Hypothalamus (tissue), 51 donors: ENCODE measurements at places on chromosomes 4 and X.

GRCh38 chrX:69291116-69291515 lies 125.9 kb upstream of the PJA1 start:
- DNase-seq, result no peak

- DNase-seq, result no peak
These were observed 496.3 kb downstream of the PDGFC start for GRCh38 chr4:156475322-156475721.

DNA sequence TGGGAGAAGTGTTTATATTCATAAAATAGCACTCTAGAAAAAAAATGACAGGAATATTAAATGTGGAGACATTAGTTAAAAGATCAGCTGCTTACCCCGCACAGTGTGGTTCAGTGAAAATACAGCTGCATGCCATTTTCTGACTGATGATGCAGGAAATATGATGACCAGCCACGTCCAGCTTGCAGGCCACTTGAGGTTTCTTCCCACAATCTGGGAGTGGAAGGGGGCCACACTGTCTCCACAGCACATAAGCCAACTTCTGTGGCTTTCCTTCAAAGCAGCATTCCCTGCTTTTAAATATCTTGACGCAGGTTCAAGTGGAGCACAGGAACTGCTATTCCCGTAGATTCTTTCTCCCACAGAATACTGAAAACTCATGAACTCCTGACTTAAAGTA lies 173.4 kb upstream of the GALNT7 start:
- no peak for DNase-seq

DNA sequence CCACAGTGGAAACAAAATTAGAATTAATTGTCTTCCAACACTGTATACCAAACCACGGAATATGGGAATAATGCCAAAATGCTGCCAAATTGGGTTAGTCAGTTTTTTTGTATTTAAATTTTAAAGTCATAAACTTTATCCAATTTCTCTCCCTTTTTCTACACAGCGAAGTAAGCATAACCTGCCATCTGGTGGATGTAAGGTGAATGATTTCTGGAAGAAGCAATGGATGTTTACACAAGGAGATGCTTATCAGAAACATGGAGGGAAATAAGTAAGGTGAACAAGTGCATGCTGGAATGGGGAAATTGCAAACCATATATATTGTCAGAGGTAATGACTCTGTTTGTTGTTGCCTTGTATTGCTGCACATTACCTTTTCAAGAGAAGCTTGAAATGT lies 691.9 kb downstream of the TECRL start:
- no peak for DNase-seq

DNA sequence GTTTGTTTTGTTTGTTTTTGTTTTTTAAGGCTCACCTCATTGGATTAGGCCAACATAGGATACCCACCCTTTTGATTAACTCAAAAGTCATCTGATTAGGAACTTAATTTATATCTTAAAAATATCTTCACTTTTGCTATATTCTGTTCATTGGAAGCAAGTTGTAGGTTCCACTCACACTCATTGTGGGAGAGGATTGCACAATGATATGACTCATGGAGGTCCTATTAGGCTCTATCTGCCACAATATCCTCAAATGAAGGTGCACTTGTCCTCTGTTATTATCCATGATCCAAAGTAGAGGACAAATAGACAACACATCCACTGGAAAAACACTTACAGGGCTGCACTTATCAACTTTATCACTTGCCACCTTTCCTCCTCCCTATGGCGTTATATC lies 60.5 kb upstream of the ADAMTS3 start:
- no peak for DNase-seq

DNA sequence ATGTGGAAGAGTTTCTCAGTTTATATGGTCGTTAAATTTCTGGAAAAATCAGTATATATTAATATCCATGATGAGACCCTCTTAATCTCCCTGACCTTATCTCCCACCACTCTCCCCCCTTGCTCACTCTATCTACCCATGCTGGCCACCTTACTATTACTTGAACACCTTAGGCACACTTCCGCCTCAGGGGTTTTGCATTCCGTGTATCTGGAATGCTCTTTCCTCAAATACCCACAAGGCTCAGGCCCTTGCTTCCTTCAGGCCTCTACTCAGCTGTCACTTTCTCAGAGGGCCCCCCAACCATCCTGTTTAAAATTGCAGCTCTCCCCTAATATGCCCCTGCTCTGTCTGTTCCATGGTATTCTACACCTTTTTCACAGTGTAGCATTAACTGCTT lies 1.9 kb downstream of the KANTR start:
- no peak for DNase-seq

DNA sequence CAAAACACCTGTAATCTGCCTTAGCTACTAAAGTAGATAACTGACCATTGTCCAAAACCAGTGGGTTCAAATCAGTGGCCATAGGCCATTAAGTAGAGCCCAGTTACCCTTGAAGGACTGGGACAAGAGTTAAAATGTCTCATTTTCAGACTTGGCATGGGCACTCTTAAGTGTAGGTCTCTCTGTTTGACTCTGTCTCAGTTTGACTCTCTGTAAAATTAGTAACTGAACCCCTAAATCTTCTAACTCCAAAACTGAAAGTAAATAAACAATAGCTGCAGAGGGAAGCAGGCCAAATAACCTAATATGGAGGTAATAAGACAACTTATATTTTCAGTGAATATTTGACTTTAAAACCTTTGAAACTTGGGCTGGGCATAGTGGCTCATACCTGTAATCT lies 89.1 kb downstream of the SLC16A2 start:
- no peak for DNase-seq

DNA sequence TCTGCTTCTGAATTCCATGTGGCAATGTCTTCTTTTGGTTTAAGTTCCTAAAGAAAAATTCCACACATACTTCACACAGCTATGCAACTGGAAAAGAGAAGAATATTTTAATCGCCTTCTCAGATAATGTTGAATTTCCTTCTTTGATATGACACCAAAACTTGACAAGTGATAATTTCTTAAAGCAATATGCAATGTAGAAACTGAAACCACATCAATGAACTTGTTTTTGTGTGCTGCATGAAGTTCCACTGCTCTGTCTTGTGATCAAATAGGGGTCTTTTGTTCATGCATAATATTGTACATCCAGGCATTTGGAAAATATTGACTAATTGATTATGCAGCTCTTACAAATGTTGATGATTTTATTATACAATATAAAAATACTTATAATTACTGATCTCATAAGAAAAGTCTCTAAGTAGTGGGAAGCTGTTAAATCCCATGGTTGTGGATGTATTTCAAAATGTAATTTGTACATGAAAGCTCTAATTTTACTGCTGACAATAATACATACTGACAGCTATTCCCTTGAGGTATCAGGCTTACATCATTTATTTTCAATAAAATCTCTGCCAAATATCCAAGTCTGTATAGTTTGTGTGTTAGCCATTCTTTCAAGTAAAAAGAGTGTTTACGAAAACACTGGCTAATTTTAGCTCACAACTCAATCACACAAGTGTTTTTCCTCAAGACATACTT lies 56.5 kb downstream of the AGA start:
- DNase-seq, result no peak

DNA sequence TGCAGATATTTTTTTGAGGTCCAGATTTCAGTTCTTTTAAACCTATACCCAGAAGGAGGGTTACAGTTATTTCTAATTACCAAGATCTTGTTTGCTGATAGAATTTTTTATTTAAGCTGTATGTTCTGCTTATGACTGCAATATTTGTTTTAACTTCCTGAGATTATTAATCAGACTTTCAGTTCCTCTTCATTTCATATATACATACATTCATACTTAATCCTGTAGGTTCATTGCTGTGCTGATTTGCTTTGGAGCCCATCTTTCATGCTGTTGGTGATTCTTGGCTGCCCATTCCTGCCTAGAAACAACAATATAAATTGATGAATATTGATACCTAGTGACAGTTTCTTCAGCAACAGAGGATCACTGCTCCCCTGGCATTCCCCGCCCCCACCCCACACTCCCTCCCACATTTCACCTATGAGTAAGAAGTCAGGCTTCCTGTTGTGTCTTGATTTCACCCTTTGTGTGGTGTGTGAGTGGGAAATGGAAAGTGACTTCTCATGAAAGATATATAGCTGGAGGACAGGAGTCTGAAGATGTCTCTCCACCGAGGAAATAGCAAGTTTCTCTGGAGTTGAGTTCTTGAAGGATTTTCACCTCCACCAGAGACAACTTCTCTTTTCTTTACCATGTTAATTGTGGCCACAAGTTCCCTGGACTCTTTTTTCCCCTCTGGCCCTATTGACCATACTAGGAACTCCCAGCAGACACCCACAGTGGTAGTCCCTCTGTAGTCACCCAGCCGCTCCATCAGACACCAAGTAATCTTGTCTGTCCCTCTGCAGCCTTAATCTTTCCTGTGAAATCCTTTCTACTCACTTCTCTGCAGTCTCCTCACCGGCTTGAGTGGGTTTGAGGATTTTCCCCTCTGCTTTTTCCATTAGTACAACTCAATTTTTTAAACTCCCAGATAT lies 118.4 kb downstream of the ASB9 start:
- DNase-seq, result no peak

DNA sequence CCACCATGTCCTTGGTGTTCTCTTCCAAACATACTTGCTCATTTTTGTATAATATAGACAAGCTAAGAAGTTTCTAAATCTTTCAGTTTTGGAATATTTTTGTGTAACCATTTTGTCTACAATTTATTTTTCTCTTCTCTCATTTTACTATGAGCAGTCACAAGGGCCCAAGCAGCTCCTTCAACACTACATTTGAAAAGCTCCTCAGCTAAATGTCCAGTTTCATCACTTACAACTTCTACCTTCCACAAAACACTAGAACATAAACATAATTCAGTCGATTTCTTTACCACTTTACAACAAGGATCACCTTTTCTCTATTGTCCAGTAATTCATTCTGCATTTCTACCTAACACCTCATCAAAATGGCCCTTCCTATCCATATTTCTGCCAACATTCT lies 554.4 kb downstream of the RAB28 start:
- no peak for DNase-seq

GRCh38 chrX:118484216-118484903 lies 11.3 kb upstream of the DOCK11 start:
- no peak for DNase-seq
